NCI-H1436 (cell line): ENCODE measurements at places on chromosomes 7 and 10.

DNA sequence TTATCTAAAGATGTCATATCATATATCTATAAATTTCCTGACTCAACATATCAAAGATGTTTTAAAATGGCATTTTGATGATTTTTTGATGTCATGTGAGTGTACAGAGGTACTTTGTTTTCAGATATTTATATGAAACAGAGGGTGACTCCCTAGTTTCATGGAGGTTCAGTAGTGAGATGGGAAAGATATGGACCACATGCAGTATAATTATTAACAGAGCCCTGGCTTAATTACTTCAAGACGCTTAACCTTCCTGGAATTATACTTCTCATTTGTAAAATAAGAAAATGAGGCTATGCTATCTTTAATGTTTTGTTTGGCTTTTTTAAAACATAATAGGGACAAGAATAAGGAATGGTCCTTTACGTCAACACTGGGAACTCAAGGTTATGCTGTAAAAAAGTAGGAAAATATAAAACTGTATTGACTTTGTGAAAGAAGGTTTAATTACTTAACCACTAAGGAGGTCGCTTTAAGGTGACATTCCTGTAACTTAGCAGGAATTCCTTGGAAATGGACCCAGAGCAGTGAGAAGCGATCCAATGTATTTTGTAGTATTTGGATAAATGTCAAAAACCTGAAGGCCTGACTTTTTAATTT is 821.0 kb upstream of the IGFBP3 start:
- no peak for DNase-seq

DNA sequence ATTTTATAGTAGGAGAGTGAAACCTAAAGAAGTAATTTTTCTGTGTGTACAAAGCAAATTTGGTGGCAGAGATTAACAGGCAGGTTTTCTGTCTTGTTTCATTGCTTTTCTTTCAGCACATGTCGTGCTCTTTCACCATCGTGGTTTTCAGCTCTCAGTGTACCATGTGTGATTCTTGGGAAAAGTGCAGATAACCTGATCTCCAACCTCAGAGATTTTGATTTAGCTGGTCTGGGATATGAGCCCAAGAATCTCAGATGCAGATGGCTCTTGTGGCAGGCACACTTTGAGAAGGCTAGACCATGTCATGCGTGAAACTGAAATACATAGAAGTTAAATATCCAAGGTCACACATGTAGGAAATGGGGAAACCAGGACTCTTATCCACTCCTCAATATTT is 317.4 kb downstream of the EXOC4 start:
- no peak for DNase-seq

DNA sequence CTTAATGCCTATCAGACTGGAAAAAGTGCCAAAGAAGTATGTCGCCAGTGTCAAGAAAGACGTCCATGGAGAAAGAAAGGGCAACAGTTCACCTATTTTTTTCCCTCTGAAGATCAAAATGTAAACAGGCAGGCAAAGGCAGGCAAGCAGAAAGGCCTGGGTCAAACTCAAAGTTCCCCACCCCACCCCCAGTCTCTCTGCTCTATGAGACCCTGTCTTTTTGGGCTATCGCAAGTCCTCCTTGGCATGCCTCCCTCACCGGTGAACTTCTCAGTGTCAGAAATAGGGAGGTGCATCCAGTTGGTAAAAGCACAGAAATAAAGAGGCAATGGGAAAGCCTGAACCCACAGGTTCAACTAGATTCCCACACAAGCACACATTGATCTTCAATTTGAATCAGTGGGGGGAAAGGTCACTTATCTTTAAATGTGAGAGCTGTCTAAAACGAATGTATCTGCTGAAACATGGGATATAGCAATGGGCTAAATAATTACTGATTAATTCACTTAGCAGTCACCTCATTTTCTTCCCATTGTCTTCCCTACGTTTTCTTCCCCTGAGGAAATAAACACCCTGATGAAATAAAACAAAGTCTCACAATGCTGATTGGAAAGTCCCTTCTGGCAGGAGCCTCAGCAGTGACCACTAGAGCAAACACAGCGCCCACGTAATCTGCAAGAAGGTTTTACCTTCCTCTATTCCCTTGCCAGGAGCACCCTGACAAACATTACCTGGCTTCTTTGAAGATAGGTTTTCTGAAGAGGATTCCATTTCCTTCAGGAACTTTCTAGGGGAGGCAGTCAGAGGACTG is 31.1 kb downstream of the JAZF1 start:
- DNase-seq: no peak

DNA sequence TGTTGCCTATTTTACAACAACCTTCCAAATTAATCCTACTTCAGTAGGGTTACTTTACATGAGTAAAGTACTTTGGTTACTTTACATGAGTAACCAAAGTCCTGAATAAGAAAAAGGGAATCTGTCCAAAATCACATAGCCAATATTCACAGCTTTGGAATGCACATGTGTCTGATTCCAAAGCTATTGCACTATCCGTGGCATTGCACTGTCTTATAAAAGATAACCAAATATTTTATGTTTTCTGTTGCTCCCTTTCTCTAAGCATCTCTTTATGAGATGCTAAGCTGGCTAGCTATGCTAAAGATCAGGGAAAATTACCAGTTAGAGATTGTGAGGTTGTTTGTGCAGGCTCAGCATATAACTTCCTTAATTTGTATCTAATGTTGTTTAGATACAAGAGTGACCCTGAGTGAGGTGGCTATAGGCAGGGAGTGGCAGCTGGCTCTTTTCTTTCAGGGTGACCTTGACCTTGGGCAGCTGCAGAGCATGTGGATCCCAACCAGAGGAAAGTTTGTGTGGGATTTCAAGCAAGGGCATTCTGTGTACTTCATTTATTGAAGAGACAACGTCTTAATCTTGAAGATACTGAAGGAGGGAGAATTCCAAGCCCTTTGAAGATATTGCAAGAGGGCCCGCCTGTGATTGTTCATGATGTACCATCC is 366.1 kb upstream of the ANKRD30A start:
- DNase-seq: no peak

- DNase-seq: no peak
Measured at GRCh38 chr10:8193546-8193945, 139.1 kb downstream of the GATA3 start.

DNA sequence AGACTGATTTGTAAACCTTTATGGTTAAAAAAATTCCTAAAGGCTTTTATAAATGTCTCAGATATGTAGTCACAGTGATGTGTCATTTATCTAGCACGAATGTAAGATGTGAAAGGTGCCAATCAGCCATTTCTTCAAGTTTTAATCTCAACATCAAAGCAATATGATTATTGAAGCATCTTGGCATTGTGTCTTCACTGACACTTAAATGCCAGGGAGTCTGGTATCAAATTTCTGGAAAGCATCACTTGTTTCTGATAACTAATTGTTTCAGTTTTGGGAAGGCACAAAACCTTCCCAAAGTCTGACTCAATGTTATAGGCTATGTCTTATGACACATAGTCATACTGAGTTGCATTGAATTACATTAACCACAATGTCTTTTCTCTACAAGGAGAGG is 492.0 kb upstream of the CNTNAP2 start:
- no peak for DNase-seq

- no peak for DNase-seq
Measured at GRCh38 chr7:20260223-20260622, 43.0 kb upstream of the MACC1 start.

GRCh38 chr7:116540743-116541142 is 15.9 kb downstream of the CAV1 start:
- DNase-seq: no peak

GRCh38 chr10:76168437-76168836 is 737.0 kb downstream of the LRMDA start:
- DNase-seq: no peak

- DNase-seq: no peak
Measured at GRCh38 chr7:137097111-137097510, 228.7 kb downstream of the CHRM2 start.

GRCh38 chr7:19011212-19011611 is 106.2 kb downstream of the TWIST1 start:
- no peak for DNase-seq

DNA sequence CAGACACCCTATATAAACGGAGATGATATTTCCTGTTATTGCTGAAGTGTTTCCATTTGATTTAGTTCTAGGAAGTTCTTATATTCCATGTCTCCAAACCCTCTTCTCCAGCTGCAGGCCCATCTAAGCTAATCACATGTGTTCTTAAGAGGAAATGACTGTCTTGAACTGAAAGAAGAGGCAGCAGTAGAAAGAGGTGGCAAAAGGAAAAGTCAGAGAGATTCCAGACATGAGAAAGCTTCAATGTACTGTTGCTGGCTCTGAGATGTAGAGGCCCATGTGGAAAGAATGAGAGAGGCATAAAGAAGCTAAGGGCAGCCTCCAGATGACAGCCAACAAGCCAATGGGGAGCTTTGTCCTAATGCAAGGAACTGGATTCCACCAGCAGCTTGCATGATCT is 287.2 kb downstream of the GFRA1 start:
- no peak for DNase-seq
